Foreskin fibroblast (primary cell): ENCODE measurements at places on chromosomes 2 and 18.
A peak's percentile ranks its signal among the peaks of the same experiment; 100 is the strongest.

- DNase-seq: no peak
These were observed 12.9 kb downstream of the LAMA1 start for GRCh38 chr18:7104649-7105048.

GRCh38 chr2:172106108-172106961 is 3.6 kb upstream of the DLX2 start:
- no peak for DNase-seq

DNA sequence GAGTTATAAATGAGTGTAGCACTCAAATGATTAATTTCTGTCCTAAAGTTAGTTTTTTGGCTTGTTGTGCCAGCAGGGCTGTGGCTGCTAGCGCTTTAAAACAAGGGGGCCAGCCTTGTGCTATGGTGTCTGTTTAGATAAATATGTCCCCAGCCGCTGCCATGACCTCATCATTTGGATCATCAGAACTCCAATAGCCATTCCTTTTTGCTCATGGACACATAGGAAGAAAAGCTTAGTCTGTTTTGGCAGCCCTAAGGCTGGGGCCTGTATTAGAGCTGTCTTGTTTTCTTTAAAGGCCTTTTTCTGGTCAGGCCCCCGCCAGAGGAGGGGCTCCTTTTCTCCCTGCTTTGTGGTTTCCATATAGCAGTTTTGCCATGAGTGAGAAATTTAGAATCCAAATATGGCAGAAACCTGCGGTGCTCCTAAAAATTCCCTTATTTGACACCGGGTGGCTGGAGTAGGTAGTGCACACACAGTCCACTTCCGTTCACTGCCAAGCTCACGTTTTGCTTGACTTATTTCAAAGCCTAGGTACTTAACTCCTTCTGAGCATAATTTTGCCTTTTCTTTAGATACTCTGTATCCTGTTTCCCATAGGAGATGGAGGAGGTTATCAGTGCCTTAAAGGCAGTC is 60.4 kb upstream of the SLC35G4 start:
- no peak for DNase-seq

DNA sequence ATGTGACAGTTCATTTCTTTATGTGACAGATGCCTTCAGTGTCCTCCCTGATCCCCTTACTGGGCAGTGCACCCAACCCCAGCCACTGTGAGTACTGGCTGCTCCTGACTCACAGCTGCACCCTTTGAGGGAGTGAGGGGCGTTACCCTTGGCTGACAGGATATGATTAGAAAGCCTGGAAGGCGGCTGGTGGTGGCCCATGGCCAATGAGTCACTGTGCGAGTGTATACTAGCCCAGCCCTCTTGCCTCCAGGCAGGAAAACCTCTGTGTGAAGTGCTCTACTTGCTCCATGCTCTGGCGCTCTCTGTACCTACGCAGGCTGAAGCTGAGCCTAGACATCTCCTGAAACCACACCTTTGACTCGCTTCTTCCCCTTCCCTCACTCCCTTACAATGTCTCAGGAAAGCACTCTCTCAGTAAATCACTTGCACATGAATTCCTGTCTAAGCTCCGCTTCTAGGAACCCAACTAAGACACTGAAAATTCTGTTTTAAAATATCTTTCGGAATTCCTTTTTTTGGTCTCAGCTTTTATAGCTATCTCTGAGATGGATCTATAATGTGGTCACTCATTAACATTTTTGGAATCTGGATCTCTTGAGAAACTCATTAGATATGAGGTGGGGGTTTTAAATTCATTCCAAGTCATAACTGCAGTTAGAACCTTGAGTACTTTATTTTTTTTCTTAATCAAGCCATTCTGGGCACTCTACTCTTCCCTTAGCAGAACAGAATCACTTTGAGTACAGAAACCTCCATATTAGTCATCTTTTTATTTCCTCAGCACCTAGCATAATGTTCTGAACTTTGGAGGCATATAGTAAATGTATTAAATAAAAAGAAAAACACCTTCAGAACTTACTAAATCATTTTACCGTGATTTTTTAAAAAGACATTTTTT is 25.3 kb upstream of the STAM2 start:
- peak; percentile 98 for DNase-seq

- DNase-seq: no peak
These were observed 119.3 kb downstream of the GALNT3 start for GRCh38 chr2:165674780-165675179.

DNA sequence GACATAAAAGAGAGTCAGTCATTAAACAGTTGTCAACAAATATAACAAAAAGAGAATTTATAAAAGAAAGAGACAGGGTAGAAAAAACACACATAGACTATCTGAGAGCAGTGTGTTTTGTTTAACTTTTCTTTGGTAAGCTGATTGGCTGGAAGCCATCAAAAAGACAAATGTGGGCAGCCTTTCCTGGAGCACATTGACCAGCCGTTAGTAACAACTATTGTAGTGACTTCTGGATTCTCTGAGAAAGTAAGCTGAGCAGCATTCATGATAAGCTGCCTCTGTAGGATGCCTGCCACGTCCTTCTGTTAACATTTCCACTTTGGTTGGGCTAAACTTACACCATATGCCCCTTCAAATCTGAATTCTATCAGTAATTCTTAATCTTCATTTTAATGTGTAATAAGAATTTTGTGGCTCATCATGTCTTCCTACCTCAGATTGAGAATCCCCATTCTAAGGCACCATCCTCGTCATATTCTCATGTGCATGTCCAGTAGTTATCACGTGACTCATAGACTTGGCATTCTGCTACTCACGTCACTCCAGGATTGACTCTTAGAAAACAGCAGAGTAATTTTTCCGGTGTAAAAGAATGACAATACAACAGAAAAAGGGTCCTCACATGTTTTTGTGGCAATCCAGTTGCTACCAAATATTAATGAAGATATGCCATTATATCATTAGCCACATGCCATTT is 43.4 kb upstream of the DNAJC10 start:
- DNase-seq: peak; percentile 17
